ENCODE measurements at places on chromosomes 1 and 21.
A peak's percentile ranks its signal among the peaks of the same experiment; 100 is the strongest.

DNA sequence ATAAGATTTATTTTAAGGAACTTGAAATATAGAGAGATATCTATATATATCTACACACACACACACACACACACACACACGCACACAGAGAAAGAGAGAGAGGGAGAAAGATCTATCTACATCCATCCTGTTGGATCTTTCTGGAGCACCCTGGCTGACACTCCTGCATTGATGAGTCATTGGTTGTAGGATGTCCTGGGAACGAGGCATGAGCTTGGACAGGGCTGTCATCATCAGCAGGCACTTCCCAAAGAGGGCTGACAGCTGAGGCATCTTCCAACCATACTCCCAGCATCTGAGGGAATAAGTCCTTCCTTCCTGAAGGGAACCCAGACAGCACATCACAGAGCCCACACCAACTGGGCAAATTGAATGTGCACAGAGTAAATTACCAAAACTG, 99.1 kb upstream of the ERG start:
- DNase-seq, result no peak

DNA sequence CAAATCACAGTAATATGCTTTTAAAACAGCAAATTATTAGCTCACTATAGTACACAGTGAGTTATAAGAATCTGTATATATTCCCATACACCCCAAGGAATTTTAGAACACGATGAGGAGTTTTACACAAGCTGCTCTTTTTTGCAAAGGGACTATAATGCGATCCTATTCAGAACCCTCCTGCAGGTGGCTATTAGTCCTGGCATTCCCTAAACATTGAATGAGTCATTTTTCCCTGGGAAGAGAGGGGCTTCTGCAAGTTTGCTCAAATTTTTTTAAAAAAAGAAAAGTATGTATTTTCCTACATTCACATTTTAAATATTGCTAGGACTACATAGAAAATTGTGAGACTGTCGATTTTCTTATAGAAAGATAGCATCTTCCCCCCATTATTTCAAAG, 106.3 kb downstream of the COL11A1 start:
- no peak for DNase-seq

DNA sequence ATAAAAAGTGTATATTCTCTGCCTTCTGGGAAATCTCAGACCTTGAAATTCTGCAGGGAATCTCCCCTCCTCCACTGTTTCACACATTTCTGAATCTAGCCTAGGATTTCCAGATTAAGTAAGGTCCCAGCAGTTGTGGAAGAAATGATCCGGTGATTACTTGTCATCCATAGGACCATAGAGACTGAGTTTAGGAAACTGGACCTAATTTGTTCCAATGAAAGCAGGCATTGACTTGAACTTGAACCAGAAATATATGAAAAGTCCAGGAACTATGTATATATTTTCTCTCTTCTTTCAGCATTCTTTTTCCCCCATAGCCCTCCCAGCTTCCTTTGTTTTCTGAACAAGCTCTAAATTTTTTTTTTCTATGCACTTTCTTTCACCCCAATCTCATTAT, 149.5 kb upstream of the SPAG17 start:
- DNase-seq, result no peak

- DNase-seq, result no peak
Measured at GRCh38 chr1:10108948-10109708, 76.4 kb downstream of the UBE4B start.

DNA sequence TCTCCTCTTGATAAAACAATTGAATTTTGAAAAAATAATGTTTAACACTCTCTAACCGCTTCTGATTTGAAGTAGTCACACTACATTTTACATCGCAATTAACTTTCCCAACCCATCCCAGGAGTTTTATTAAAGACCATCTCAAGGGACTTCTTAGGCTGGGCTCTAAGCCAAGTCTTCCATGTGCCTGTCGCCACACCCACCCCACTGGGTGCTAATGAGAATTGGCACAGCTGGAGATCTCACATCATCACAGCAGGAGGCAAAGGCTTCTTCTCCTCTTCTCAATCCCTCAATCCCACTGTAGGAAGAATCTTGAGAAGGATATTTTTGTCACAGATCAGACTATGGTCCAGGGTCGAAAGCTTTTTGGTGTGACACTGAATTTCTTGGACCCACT, 328.9 kb downstream of the NUF2 start:
- no peak for DNase-seq

GRCh38 chr1:155801149-155801548, 55.9 kb downstream of the GON4L start:
- DNase-seq, result no peak

- no peak for DNase-seq
Measured at GRCh38 chr1:242083742-242084141, 84.8 kb upstream of the MAP1LC3C start.

DNA sequence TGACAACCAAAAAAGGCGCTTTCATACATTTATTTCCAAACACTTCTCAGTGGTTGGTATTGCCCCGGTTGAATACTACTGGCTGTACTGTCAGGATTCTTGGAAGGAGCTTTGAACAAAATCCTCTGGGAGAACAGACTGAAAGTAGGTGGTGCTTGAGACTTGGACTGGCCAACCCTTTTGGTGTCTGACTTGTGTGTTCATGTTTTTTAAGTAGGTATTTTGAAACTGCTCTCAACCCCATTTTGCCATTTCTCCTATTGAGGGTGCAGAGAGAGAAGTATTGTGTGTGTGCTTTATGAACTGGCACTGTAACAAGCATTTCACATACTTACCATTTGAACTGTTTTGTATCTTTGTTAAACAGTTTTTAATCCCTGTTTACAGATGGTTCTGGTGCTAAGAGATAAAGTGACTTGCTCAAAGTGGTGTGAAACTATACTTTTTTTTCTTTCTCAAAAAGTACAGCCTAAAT, 21.2 kb downstream of the ARID1A start:
- DNase-seq, result no peak

GRCh38 chr1:153880962-153881361, 41.8 kb downstream of the GATAD2B start:
- peak; percentile 3 for DNase-seq

GRCh38 chr1:205274041-205274691, 46.4 kb downstream of the TMCC2 start:
- no peak for DNase-seq

DNA sequence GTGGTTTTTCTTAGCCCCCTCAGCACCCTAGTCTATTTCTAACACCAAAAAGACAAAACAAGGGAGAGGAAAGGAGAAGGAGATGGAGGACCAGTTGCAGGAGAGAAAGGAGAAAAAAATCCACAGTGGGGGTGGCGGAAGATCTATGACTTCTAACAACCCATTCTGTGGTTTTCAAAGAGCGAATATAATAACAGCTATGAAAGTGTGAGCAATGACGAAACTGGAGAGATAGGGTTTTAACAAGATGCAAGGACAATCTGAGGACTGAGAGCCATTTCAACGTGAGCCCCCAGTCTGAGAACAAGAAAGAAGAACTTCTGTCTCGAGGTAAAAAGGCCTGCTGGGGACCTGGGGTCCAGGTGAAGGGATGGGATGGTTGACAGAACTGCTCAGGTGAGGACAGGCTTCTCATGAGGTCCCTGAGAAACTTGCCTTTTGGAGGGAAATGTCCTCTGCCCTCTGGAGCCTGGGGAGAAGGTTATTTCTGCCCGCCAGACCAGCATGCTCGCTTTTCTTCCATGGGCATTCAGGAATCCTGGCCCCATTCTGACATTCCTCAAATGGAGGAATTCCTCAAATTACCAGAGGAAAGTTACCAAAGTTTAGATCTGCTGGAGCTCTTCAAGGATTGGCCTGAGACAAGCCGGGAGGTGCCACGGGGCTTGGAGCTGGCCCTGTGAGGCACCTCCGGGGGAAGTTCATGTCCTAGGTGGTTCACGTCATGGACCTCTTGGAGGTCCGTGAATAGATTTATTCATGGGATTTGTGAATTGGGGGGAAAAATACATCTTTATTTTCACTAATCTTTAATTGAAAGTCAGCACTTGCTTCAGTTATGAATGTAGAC, at the start of gene CD160:
Gene CD160 (plus strand): TSS at position 270 of the 850 bp plus-strand sequence. CDS start 8,829 bp downstream, outside the sequence.
- no peak for DNase-seq

DNA sequence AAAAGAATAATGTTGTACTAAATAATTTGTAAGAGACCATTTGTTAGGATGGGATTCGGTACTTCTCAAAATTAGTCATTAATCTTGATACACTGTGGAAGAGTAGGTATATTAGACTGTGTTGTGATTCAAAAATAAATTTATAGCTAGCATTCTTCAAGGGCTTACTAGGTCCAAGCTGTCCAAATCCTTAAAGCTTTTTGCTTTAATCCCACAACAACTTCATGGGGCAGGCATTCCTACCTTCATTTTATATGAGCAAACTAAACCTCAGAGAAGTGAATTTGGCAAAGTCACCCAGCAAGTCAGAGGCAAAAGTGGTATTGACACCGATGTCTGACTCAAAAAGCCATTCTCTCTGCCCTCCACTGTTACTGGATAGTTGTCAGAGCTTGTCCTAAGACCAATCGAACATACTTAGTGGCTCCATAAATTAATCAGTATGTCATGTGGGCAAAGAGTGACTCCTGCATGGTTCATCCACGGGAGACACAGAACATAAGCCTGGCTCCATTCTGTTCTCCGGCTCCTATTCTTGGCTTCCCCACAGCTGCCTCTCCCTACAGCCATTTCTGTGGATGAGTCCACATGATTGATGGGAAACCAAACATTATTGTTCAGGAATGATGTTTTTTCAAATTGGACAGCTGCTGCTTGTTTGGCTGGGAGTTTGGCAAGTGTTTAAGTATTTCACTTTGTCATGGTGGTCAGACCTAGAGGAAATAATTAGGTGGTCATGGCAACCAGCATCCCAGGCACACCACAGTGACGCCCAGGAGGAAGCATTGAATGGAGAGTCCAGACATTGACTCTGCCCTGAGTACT, 133.4 kb upstream of the FGGY start:
- DNase-seq, result no peak

GRCh38 chr1:88557014-88557413, 127.1 kb upstream of the PKN2 start:
- no peak for DNase-seq

DNA sequence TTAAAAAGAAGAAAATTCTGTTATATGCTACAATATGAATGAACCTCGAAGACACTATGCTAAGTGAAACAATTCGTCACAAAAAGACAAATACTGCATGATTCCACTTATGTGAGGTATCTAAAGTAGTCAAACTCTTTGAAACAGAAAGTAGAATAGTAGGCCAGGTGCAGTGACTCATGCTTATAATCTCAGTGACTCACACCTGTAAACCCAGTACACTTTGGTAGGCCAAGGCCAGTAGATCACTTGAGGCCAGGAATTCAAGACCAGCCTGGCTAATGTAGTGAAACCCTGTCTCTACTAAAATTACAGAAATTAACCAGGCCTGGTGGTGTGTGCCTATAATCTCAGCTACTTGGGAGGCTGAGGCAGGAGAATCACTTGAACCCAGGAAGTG, 25.7 kb downstream of the EPHA10 start:
- DNase-seq, result no peak

DNA sequence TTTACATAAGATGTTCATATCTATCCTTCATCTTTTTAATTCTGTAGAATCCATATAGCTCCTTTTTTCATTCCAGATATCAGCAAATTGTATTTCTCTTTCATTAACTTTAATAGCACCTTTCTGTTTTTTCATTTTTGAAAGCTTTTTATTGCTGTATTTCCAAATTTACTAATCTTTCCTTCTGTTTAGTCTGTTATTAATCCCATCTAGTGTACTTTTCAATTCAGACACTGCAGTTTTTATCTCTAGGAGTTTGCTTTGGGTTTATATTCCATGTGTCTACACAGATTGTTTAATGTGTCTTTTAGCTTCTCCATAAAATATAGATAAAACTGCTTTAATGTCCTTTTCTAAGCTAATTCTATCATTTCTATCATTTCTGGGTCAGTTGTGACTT, 37.4 kb upstream of the GUCA2A start:
- DNase-seq, result no peak

DNA sequence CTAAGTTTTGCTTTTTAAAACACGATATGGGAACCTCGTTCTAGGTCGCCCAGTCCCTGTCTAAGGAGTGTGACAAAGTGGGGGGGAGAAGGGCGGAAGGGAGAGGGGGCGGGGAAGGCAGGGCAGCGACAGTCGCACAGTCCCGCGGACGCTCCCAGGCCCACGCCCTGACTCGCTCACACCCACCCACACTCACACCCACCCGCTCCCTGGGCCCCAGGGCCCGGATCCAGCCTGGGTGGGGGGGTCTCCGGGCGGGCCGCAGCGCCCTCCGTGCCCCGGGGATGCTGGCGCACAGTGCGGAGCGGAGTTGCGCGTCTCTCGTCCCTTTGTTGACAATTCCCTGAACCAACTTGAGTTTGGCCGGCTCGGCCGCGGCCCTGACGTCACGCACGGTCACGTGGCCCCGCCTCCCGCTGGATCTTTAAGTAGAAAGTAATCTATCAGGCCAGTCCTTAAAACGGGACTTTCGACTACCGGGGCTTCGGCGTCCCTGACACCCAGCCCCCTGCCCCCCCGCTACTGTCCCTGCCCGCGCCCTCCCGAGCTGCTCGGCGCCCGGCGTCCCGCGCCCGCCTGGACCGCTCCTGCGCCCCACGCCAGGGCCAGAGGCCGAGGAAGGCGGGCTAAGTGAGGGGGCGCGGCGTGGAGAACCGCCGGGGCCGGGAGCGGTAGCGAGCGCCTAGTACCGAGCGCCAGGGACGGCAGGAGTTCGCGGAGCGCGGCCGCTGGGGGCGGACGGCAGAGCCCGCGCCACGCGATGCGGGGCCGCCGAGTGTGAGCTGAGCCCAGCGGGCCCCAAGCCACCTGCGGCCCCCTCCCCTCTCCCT, at the start of gene FOXD3:
Gene FOXD3 (plus strand): TSS at position 454 of the 830 bp plus-strand sequence. CDS start 492 bp downstream, outside the sequence.
- DNase-seq, result peak; percentile 42

GRCh38 chr1:170967042-170967910, 31.9 kb downstream of the MROH9 start:
- no peak for DNase-seq

GRCh38 chr1:35876988-35877387, 6.0 kb upstream of the AGO1 start:
- no peak for DNase-seq

DNA sequence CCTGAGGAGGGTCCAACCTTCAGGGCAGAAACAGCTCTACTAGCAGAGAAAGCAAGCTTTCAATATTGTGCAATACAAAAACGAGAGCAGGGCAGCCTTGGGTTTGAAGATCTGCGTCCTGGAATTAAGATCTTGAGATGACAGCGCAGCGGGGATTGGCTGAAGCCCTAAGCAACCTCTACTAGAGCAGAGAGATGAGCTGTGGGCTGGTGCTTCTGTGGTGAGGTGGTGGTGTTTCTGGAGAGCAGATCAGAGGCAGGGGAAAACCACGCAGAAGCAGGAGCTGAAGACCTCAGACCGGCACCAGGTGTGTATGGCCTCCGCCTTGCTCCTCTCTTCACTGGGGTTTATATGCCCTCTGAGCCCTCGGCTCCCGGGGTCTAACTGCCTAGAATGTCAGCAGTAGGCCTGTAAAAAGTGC, 12.5 kb downstream of the TRAF3IP3 start:
- peak; percentile 75 for DNase-seq

DNA sequence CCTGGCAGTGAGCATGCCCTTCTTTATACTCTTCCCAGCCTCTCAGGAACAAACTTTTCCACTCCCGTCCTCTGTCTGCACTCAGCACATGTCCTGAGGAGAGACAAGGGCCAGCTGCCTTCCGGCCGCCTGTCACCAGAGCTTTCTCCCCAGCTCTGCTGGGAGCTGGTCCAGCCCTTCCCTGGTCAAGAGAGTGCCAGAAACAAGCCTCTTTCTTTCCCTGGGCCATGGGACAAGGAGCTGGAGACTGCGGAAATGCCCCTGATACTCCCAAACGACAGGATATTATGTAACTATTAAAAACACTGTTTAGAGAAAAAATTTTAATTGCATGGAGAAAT, 10.4 kb downstream of the LAMB3 start:
- DNase-seq, result no peak
